ENCODE measurements at places on chromosomes 13 and 19. TPM values are rescaled to one million over a fixed set of nuclear protein-coding genes. Genes with fewer than 3 reads are reported as not detected.
A peak's percentile ranks its signal among the peaks of the same experiment; 100 is the strongest.

Gene DAPK3
- 91.3 TPM for total RNA-seq

Gene TMEM221
- total RNA-seq, result 1.7 TPM

Gene S1PR4
- not detected for total RNA-seq

DNA sequence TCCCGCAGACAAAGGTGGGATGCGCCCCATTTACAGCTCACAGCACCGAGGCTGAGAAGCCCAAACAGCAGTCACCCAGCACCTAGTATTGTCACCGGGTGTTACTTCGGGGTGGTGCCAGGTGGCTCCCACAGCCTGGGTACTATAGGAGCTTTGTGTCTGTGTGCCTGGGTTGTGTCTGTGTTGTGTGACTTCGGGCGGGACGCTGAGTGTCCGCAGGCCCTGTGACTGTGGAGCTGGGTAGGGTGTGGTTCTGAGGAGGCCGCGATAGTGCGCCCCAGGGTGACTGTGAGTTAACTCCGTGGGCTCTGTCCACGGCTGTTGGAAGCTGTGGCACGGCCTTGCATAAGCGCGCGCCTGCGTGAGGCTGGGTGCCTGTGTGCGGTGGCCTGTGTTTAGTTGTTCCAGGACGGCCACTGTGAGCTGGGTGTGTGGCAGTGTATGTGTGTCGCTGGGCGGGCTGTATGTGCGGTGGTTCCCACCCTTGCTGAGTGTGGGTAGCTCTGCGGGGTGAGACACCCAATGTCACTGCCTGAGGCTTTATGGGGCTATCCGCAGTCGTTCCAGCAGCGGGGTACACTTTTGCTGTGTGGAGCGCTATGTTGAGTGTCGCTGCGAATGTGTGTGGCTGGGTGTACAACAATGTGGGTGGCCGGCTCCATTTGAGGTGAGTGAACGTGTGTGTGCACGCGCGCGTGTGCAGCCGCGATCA, 559 bp upstream of the SSBP4 start:
- no peak for DNase-seq

GRCh38 chr13:113584205-113584869, at the start of gene TFDP1:
Gene TFDP1, plus strand, starts transcription at chr13:113584753. Its CDS starts 1,085 bp downstream, at chr13:113585838.
- peak; percentile 75 for DNase-seq

GRCh38 chr19:1010586-1011510, 10.1 kb downstream of the TMEM259 start:
- no peak for DNase-seq

DNA sequence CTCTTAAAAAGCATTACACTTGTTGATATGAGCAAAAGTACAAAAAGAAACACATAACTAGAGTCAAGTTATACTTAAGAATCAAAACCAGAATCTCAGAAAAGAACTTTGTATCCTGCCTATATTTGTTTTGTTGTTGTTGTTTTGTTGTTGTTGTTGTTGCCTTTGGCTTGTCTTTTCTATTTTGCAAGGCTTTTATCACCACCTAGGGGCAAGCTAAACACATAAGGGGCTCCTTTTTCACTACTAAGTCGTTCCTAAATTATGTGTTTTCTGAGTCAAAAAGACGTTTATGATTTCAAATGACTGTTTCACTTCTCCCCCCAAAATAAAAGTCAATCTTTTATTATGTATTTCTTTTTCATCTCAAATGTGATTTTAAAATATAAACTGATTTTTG, 250.2 kb downstream of the RBM26 start:
- DNase-seq, result no peak

- peak; percentile 92 for DNase-seq
These were observed 14.2 kb downstream of the DPF1 start for GRCh38 chr19:38209671-38210457.

GRCh38 chr19:19232261-19232721, 20.5 kb downstream of the NCAN start:
- no peak for DNase-seq

DNA sequence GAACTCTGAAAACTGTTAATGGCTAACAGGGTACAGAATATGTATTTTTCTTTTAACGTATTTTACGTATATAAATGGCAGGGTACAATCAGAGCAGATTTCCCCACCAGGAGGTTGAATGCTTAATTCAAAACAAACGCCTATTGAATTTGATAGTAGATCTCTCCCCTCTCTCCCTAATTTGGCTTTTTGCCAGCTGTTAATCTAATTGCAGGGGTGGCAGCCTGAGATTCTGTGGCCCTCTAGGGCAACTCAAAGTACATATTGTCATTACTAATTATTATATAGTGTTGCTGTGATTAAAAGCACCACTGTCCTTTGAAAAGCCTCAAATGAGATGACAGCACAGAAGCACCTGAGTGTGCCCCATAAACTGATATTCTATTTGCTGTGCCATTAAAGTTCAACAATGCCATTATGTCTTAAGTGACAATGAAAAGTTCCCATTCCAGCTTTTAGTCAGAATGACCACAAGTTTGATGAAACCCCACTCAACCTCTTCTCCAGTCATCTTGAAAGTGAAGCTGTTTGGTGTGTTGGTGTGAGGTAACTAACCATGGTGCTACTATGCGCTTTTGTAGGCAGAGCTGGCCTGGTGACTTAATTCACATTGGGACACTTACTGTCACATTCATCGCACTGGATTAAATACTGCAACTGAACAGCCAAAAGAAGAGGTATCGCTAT, 351.4 kb downstream of the KCNRG start:
- no peak for DNase-seq

GRCh38 chr19:32131005-32131404, 214.4 kb upstream of the ZNF507 start:
- no peak for DNase-seq

GRCh38 chr13:39866722-39867121, 211.3 kb downstream of the COG6 start:
- DNase-seq, result no peak

DNA sequence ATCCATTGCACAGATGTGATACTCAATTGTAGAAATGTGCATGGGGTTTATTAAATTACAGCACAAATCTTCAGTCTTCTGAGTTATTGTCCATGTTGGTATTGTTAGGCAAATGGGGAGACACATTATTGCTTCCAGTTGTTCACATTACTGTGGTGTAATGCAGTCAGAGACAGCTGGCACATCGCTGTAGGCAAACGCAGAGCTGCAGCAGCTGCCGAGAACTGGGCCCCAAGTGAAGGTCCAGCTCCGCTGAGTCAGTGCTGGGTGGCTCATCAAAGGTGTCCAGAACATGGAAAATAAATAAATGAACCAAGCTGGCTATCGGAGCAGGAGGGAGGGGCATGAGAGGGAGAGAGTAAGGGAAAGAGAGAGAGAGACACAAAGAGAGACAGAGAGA, 299.1 kb upstream of the OBI1 start:
- DNase-seq, result no peak

Measured in sigmoid colon (tissue), 7 donors.